ENCODE measurements at places on chromosomes 7 and 10.

- DNase-seq = no peak
Measured at GRCh38 chr7:37309493-37309892, 139.2 kb downstream of the ELMO1 start.

DNA sequence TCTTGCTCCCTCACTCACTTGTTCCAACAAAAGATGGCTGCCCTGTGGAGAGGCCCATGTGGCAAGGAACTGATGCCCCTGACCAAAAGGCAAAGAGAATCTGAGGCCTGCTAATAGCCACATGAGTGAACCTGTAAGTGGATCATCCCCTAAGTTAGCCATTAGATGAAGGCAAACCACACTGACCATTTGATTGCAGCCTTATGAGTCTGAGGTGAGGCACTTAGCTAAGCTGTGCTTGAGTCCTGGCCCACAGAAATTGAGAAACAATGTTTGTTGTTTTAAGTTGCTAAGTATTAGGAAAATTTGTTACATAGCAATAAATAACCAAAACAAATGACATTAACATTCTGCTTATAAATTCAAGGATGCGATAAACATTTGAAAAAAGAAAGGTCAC, 100.1 kb upstream of the BET1 start:
- no peak for DNase-seq

DNA sequence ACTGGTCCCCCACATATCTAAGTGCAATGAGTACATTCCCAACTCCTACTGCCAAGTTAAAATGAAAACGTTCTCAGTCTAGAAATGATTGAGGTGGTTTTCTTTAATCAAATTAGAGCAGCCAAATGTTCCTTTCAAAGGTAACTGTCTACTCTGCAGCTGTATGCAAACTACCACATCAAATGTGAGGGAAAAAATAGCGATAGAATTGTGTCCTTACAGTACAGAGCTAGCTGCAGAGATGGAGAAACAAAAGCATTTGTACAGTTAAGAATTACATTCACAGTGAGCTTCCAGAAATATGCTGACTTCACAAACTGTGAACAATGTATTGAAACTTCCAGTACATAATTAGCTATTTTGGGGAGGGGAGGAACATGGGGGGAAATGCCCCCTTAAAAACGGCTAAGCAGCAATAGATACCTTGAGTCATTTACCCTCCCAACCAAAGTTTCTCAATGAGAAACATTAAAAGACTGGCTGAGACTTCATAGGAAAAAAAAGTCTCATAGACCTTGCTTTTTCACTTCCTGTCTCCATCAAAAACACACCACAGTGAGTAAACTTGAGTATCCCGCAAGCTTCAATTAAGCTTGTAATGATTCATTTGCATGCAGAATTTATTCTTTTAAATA, 22.9 kb downstream of the CDK6 start:
- DNase-seq = no peak

DNA sequence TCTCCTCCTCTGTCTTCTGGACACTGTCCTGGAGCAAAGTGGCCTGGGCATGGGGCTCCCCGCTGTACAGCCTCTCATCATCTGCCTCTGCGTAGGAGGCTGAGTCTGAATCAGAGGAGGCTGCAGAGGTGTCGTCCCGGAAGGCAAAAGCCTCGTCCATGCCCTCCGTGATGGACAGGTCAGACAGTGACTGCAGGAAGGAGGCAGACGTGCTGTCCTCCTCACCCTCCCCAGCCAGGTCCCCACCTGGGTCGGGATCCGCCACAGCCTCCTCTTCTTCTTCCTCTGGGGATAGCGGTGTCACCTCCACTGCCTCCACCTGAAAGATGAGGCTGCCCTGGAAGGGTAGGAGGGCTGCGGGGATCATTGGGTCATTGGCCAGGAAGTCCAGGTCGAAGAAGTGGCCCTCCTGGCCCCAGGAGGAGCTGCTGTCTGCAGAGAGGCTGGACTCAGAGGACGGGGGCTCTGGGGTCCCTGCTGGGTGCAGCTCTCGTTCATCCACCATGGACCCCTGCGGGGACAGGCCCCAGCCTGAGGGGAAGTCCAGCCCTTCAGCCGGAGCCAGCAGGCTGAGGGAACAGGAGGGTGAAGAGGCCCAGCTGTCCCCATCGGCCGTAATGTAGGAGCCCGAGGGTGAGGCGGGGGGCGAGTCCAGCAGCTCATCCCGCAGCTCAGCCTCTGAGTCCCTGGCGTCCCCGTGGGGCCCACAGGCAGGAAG, 3.7 kb downstream of the NACAD start:
- DNase-seq = no peak

- no peak for DNase-seq
Measured at GRCh38 chr7:67619175-67619574, 622.5 kb downstream of the TYW1 start.

DNA sequence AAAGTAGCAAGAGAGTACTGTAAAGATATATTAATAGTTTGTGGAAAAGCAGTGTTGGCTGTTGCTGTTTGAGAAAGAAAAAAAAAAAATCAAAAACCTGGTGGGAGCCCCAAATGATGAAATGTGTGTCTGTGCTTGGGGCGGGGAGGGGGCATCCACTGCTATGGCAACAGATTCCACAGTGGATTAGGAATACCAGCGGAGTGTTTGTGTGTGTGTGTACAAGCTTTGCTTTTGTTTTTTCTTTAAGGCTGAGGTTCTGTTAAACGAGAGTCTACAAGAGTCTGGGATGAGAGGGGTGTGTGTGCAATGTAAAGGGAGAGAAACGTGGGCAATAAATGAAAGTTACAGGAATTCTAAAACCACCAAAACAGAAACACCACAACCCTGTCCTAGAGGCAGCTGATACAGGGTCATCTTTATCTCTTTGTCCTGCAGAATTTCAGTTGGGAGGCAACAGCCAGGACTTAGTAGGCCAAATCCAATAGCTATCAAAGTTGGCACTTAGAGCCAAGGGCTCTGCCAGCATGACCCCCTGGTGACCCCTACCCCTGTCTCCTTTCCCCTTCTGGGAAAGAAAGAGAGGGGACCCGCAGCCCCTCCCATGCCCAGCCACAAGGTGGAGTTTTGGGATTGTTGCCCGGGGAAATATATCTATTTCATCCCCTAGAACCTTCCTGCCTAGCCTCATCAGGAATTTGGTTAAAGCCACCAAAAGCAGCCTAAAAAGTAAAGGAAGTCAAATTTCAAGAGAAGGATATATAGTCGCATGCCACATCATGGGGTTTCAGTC, 85.4 kb downstream of the OSBPL3 start:
- DNase-seq = no peak

GRCh38 chr7:114688443-114689055, 233.3 kb upstream of the MDFIC start:
- no peak for DNase-seq

- no peak for DNase-seq
Measured at GRCh38 chr7:128014811-128015210, 16.4 kb downstream of the LRRC4 start.

DNA sequence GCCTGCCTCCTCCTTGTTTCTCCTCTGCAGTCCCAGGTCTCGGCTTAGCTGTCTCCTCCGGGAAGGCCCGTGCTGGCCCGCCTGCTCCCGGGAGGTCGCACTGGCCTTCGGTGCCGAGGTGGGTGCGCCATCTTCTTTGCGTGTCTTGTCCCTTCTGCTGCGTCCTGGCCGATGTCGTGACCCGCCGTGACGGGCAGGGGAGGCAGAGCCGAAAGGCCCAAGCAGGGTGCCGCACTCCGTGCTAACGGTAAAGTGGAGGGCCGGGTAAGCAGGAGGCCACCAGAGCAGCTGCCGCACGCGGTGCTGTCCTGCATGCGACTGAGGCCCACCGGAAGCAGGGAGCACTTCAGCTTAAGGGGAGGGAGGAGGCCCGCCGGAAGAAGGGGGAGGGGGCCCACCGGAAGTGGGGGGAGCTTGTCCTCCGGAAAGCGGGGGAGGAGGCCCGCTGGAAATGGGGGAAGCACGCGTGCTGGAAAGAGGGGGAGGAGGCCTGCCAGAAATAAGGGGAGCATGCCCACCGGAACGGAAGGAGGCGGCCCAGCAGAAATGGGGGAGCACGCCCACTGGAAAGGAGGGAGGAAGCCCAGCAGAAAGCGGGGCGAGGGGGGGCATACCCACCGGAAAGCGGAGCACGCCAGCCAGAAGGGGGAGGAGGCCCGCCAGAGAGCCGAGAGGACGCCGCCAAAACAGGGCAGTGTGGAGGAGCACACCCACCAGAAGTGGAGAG, 71.4 kb downstream of the PROSER2 start:
- no peak for DNase-seq

GRCh38 chr10:30813872-30814481, 184.4 kb upstream of the LYZL2 start:
- DNase-seq = no peak

GRCh38 chr10:102859911-102860310, 5.9 kb downstream of the BORCS7 start:
- DNase-seq = no peak

DNA sequence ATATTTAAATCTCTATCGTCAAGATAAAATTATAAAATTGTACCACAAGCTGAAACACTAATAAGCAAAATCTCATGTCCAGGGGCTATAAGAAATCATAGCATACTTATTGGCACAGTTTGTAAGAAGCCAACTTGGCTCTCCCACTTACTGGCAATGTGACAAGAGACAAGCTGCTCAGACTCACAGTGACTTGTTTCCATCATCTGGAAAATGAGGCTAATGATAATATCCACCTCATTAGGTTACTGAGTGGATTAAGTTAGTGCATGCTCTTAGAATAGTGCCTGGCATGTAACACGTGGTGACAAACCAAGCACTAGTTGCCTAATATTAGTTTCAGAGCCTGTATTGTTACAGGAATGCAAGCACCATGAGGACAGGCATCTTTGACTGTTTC, 234.4 kb downstream of the GLI3 start:
- no peak for DNase-seq

DNA sequence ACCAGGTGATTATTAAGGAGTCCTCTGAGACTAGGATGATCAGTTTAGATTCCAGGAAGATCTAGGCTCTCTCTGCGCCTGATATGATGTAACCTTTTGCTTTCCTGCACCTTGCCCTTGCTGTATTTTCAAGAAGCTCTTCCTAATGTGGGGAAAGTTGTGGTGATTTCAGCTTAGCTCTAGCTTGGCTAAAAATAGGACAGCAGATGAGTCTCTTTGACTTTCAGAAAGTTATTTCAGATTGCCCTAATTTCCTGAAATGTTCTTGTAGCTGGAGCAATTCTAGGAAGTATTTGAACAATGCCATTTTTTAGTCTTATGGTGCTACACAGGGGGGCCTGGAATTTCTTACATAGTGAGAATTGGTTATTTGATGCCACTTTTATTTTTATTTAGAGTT, 3.8 kb downstream of the LCOR start:
- no peak for DNase-seq

DNA sequence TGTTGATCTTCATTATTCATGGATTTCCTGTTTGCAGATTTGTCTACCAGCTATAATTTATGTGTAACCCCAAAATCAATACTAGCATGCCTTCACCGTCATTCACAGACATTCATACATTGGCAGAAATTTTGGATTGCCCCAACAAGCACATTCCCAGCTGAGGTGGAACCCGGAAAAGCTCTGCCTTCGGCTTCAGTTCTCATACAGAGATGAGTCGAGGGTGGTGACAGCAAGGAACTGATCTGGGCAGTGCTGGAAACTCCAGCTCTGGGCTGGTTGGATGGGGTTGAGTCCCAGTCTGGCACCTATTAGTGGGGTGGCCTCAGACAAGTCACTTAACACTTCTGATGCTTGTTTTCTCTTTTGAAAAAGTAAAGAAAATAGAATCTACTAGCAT, 267.5 kb downstream of the SNX13 start:
- no peak for DNase-seq

DNA sequence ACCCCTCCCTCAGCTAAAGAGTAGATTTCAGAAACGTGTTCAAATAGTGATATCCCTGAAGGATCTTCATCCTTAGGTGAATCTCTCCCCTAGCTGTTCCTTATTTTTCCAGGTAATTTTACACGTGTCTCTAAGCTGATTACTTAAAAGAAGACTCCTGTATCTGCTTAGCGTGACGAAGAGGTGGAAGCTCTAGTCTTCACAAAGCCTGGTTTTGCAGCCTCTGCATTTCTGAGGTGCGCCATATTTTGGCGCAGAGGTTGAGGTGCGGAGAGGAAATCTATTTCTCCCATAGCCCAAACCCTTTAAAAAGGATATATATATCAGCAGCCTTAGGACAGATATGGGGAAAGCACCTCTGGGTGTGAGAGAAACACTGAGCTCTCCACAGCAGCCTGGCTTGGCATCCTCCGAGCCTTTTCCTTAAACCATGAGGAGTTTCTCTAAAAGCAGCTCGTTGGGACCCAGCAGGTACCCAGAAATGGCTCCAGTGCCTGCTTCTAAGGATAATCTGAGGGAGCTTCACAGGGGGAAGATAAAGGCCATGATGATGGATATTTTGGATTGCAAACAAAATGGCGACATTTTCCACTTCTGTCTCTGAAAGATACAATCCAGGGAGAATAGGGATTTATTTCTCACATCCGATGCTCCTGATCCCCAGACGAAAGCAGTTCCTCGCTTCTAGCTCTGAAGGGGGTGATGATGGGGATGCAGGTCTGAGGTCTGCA, 3.0 kb upstream of the HOXA2 start:
- no peak for DNase-seq

DNA sequence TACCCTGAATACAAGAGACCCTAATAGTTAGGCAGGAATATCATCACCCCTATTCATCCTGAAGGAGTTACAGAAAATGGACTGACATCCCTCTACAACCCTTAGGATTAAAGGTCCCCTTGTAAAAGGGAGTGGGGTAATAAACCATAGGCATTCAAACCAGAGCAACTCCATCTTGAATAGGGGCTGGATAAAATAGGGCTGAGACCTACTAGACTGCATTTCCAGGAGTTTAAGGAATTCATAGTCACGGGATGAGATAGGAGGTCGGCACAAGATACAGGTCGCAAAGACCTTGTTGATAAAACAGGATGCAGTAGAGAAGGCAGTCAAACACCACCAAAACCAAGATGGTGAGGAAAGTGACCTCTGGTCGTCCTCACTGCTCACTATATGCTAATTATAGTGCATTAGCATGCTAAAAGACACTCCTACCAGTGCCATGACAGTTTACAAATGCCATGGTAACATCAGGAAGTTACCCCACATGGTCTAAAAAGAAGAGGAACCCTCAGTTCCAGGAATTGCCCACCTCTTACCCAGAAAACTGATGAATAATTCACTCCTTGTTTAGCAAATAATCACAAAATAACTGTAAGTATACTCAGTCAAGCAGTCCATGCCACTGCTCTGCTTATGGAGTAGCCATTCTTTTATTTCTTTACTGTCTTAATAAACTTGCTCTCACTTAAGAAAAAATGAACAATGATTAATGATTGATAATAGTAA, 37.2 kb downstream of the CUBN start:
- no peak for DNase-seq

DNA sequence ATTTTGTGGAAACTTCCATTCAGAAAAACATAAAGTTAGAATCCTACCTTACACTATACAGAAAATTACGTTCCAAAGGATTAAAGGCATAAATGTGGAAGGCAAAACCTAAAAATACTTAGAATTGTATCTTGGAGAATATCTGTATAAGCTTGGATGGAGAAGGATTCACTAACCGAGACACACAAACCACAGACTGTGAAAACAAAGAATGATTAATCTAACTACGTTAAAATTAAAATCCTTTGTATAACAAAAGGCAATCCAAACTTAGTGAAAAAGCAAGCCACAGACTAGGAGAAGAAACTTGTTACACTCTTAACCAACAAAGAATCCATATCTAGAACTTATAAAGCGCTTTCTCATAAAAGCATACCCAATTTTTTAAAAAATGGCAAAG, 678.8 kb downstream of the INHBA start:
- DNase-seq = no peak

Measured in thoracic aorta (tissue), 2 donors.